SJSA1 (cell line): ENCODE measurements at places on chromosomes 2 and 18. TPM values are rescaled to one million over a fixed set of nuclear protein-coding genes. Genes with fewer than 3 reads are reported as not detected.
A peak's percentile ranks its signal among the peaks of the same experiment; 100 is the strongest.

DNA sequence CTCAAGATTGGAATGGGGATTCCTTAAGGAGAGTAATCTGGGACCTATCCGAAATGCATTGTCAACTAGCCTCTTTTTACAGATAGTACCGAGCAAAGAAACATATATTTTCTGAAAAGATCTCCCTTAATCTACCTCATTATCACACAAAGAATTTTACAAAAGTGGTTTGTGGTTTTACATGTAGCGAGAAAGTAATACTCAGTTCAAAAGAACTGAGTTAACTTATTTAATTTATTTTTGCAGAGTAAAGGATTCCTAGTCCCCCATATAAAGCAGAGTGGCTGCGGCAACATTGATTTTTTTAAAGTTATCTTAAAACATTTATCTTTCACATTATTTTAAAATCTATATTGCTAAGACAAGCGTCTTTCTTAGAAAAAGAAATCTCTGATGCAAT lies 15.9 kb upstream of the SOS1 start:
- no peak for DNase-seq

Gene CNTNAP5
- total RNA-seq: not detected in 2 replicates

DNA sequence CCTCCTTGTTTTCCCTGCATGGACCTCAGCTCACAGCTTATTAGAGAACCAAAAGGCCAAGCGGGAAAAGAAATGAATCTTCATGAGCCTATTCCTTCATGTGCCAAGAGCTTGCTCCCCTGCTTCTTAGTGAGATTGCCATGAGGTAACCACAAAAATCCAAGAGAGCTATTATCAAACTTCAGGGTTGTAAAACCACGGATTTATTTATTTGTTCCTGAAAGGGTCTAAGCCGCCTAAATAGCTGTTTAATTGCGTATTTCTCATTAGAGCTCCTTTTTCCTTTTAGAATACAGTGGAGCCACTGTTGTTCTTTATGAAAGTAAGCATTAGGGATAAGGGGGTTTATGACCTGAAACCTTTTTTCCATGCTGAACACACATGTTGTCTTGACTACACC lies 58.0 kb downstream of the SRD5A2 start:
- DNase-seq: no peak

- no peak for DNase-seq
Measured at GRCh38 chr18:44700652-44701051, 20.0 kb downstream of the SETBP1 start.

Gene NPAS2
- 0.91 and 4.0 TPM in 2 replicates for total RNA-seq

Gene GKN1
- not detected in 2 replicates for total RNA-seq

DNA sequence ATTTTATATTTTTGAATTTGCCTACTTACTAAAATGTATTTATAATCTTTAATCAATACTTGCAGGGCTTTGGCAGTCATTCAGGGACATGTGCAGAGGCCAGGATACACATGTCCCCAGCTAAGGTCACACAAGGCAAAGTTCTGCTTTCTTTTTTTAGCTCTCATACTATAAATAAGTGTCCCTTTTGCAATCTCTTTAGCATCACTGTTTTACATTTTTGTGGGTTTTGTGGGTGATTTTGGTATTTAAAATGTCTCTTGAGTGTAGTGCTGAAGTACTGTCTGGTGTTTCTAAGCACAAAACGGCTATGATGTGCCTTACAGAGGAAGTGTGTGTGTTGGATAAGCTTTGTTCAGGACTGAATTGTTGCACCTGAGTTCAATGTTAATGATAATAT lies 309.0 kb upstream of the GULP1 start:
- DNase-seq: peak; percentile 91

DNA sequence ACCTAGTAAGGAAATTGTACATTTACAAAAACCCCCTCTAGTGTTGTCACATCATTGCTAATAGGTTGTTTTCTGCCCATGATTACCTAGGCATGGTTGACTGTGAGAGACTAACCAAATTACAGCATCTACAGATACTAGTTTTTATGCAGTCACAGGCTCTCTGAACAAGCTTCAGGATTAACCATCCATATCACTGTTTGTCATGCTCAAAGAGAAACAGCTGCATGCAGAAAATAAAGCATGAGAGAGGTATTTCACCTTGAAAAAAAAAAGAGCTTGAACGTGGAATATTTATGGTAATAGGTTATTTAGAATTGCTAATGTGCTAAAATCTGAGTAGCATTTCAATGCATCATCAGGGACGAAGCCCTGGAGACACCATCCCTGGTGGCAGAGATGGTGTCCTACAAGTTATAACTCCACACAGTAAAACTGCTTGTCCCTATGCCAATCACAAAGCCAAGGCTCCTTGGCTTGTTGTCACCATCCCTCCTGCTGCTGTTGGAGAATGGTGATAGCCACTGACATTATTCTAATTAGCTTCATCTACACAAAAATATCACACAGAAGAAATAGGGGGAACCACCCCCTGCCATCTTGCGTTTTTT lies 5.4 kb downstream of the NEB start:
- no peak for DNase-seq

- DNase-seq: no peak
Measured at GRCh38 chr2:176159663-176160250, 2.6 kb downstream of the HOXD3 start.

DNA sequence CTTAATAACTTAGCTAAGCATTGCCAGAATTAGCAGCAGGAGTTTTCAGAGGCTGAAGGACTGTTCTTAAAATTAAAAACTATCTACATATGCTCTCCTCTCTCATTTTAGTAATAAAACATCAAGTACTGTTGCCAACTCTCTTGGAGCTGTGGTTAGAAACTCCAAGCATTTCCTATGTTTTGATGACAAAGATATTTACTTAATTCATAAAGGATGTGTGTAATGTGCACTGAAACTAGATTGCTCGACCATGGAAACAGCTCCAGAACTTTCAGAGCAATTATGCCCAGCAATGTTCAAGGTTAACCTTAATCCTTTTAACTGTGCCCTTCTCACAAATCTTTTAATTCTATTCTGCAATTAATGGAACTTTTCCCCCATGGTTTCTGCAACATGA lies 8.4 kb downstream of the GRP start:
- no peak for DNase-seq

GRCh38 chr2:85131116-85131515 lies 2.1 kb upstream of the TCF7L1 start:
- DNase-seq: no peak

Gene SERPINB3
- total RNA-seq: not detected in 2 replicates

Gene GRB14
- total RNA-seq: not detected in 2 replicates

GRCh38 chr2:16050908-16051489 lies 110.6 kb downstream of the MYCN start:
- no peak for DNase-seq

DNA sequence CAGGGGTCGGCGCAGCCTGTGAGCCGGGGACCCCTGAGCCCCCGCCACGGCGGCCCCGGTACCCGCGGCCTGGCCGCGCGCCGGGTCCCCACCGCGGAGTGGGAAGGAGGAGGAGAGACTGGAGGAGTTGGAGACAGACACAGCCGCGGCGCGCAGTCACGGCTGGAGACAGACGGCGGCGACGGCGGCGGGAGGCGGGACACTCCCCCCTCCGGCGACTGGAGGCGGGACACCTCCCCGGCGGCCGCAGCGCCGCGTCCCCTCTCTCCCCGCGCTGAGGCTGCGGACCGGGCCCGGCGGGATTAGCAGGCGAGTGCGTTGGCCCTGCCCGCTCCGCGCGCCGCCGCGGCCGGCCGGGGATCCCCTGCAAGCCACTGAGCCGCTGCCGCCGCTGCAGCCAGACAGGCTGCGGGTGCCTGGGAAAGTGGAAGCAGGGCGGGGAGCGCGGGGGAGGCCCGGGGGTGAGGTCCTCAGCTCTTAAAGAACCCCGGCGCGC lies 1.0 kb upstream of the LDLRAD4 start:
- DNase-seq: peak; percentile 46

DNA sequence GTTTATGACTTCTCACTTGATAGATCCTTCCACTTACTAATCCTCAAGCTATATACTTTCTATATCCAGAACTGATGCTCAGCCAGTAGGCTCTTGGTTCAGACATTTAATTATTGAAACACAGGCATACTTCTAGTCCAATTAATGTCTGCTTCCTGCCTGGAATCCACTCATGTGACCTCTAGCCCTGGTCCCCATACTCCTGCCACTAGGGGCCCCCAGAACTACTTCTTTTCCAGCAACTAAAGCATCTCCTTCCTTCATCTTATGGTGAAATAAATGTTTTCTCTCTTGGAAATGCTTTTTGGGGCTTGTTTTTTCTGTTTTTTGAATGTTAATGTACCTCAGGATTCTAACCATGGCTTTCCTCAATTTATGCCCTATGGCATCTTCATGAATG lies 527.6 kb downstream of the SATB2 start:
- DNase-seq: no peak

Gene AQP12B
- not detected in 2 replicates for total RNA-seq

Gene GPR17
- total RNA-seq: not detected in 2 replicates

GRCh38 chr18:13380691-13381070 lies 162.1 kb downstream of the LDLRAD4 start:
- no peak for DNase-seq

- DNase-seq: no peak
Measured at GRCh38 chr2:44769349-44770011, 172.0 kb upstream of the SIX3 start.

Gene LCT
- total RNA-seq: not detected in 2 replicates

Gene SP140L
- total RNA-seq: 14.3 and 36.8 TPM in 2 replicates

DNA sequence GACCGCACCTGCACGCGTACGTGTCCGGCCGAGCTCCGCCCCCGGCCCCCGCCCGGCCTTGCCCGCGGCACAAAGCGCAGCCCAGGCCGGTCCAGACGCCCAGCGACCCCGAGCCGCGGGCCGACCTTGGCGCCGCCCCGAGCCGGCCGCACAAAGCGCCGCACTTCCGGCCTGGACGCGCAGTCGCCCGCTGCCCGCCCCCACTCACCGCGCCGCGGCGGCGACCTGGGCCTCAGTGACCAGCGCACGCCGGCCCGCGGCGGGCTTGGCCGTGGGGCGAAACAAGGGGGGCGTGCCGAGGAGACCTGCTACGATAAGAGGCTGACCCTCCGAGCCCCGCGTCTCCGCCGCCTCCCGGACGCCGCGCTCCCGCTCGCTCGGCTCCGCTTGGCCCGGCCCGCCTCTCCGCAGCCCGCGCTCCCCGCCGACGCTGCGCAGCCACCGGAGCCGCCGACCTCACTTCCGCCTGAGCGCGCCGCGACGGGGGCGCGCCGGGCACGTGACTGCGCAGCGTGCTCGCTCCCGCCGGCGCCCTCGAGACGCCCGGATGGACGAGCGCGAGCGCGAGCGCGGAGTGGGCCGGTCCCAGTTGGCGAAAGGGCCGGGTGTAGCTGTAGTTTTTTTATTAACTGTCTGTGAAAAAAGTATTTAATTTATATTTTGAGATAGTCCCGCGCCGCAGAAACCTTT lies at the start of gene FAM168B:
TSS of gene FAM168B (minus strand) at position 455 of the 690 bp plus-strand sequence. CDS start 10,814 bp downstream, outside the sequence.
- peak; percentile 95 for DNase-seq

DNA sequence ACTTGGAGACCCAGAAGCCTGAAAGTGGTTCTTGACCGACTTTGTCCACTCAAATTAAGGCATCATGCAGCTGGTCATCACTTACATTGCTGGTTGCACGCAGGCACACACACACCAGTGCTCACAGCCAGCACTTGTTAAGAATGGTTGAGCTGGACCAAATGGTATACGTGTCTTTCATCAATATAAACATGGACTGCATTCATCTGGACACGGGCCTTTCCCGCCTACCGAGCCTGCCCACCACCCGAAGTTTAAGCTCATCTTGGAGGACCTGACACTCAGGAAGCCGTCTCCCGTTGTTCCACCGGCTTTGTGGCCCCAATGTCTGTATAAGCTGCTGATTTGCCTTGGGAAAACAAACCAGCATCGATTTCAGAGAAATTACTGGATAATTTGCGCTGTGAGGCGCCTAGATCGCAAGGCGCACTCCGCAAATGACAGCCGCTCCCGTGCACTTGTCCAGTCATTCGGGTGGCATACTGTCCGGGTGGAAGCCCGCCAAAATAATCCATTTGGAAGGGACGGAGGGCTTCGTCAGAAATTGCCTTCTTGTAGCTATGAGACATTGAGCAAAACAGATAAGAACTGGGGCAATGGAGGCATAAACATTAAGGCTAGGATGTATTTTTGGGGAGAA lies 40.1 kb upstream of the AKAIN1 start:
- DNase-seq: no peak

Gene INHBB
- total RNA-seq: 0.09 and 0.16 TPM in 2 replicates

GRCh38 chr18:42437646-42438045 lies 482.6 kb downstream of the PIK3C3 start:
- DNase-seq: no peak

Gene TET3
- total RNA-seq: 2.1 and 2.4 TPM in 2 replicates

DNA sequence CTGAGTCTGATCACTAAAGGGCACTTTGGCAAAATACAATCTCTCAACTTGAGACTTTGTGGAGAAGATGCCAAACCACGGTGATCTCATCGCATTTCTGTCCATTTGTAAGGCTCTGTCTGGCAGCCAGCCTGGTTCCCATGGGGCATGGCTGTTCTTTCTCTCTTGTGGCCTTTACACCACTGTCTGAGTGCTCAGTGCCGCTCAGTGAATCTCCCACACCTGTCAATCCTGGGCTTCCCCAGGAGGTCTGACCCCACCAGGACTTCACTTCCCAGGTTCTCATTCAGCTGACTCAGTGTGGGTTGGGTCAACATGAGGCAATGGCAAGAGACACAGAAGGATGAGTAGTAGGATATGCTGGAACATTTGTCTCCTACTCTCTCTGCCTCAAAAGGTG lies 96.8 kb upstream of the TRIB2 start:
- no peak for DNase-seq

DNA sequence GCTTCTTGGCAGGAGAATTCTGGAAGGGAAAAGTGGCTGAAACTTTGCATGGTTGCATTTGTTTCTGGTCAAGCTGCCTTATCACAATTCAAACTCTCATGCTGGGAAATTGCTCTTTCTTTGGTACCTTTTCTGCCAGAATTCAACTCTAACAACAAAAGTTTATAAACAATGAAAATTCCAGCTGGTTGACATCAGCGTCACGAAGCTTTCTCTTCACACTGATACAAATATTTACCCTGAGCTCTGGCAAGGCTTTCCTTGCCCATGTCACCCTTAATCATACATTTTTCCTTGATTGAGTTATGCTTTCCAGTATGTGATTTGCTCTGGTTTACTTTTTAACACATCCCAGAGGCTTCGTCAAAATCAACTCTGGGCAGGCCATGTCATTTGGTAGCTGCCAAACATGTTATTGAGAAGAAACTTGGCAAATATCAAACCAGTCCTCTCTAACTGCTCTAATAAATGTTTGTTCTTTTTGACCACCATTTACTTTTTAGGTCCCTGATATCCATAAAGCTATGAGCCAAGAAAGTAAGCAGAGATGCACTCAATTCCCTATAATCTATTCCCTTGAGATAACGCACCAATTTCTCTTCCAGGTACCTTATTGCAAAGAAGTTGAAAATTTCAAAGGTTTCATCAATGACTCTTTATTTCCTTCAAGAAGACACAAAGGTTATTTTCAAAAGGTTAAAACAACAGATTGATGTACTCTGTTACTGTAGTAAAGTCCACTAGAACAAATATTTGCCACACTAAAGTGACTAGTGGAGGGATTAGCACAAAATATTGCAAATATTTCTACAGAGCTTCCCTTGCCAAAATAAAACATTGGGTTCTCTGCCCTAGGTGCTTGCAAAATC lies 1241.1 kb upstream of the ZEB2 start:
- peak; percentile 94 for DNase-seq

Gene CSRNP3
- not detected in 2 replicates for total RNA-seq

Gene RGPD3
- total RNA-seq: 0.03 and 0.39 TPM in 2 replicates
